IMR-90 (cell line): ENCODE measurements at places on chromosomes 4 and X.
A peak's percentile ranks its signal among the peaks of the same experiment; 100 is the strongest.

- no peak for DNase-seq
Observed at GRCh38 chr4:64614276-64614675, 205.0 kb upstream of the TECRL start.

DNA sequence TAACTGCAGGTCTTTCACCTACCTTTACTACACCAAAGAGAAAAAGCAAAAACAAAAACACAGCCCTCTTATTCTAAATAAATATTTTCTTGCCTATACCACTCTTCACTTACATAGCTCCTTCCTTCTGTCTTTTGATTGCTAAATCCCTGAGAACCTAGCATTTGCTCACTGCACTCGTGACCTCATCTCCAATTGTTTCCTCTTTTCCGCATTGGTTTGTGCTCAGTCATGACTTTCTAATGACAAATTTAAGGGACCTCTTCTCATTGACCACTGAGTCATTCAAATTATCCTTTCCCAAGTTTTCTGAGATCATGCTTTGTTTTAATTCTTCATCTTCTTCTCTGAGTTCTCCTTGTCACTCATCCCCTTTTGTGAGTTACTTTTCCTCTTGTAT is 1697.1 kb downstream of the STIM2 start:
- peak; percentile 77 for DNase-seq

DNA sequence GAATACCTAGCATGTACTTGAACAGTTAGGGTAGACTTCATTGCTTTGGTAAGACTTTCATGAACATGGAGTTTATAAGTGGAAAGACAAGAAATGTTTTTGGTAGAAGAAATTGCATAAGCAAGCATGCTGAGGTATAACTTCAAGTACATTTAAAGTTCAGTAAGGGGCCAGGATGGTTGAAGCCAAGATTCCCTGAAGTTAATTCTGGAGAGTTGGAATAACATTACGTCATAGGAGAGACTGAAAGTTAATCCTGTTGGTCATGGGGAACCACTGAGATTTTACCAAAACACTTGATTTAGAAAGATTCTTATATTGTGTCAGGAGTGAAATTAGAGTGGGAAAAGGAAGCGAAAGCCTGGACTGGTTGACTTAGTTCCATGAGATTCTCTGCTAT is 767.5 kb upstream of the MAGEB2 start:
- peak; percentile 15 for DNase-seq

GRCh38 chr4:88144866-88145300 is 13.6 kb downstream of the ABCG2 start:
- DNase-seq, result no peak

DNA sequence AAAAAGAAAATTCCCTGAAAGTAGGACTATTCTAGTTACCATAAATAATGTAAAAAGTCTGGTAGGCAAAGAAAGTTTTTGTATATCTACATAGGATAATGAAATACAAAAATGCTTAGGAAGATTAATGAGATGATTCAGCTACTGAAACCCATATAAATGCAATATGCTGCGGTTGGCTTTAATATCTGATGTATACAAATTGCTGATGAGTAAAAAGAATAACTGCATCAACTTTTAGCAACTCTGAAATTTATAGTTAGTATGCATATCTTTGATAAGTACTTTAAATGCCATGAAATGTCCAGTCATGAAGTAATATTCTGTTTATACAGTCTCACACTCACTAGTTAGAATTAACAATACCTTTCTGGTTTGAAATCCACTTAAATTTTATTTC is 404.8 kb downstream of the TLL1 start:
- DNase-seq, result no peak

DNA sequence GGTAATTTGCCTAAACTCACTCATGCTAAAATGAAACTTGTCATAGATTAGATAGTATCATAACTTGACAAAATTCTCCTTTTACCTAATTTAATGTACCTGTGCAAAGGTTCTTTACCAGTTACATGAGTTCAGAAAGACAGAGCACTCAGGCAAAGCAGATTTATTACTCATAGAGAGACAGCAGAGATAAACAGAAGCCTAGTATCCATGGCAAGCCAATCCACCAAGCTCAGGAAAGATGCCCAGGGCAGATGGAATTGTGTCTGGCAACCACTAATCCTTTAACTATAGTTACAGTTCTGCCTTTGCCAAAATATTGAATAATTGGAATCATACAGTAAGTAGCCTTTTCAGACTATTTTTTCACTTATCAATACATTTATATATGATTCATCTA is 826.2 kb downstream of the TECRL start:
- no peak for DNase-seq

- DNase-seq, result peak; percentile 95
Observed at GRCh38 chr4:1939664-1940509, 68.7 kb downstream of the NSD2 start.

DNA sequence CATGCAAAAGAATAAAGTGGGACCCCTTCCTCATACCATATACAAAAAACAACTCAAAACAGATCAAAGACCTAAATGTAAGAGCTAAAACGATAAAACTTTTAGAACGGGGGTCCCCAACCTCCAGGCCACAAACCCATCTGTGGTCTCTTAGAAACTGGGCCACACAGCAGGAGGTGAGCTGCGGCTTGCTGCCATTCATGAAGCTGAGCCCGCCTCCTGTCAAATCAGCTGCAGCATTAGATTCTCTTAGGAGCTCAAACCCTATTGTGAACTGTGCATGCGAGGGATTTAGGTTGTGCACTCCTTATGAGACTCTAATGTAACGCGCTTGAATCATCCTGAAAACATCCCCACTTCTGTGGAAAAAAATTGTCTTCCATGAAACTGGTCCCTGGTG is 7.0 kb upstream of the GATA1 start:
- DNase-seq, result no peak

DNA sequence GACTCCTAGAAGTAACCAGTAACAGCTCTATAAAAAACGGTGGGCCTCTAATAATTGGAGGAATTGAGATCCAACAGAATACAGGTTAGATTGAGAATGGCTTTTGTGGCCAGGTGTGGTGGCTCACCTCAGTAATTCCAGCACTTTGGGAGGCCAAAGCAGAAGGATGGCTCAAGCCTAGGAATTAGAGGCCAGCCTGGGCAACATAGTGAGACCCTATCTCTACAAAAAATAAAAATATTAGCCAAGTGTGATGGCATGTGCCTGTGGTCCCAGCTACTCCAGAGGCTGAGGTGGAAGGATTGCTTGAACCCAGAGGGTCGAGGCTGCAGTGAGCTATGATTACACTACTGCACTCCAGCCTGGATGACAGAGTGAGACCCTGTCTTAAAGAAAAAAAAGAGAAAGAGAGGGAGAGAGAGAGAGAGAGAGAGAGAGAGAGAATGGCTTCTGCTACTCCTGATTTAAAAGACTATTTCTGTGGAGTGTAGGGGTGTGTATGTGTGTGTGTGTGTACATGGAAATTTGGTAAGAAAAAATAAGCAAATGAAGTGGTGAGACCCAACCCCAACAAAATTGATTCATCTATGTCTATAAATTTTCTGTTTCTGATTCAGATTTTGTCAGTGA is 89.3 kb downstream of the FRMPD4 start:
- DNase-seq, result no peak

DNA sequence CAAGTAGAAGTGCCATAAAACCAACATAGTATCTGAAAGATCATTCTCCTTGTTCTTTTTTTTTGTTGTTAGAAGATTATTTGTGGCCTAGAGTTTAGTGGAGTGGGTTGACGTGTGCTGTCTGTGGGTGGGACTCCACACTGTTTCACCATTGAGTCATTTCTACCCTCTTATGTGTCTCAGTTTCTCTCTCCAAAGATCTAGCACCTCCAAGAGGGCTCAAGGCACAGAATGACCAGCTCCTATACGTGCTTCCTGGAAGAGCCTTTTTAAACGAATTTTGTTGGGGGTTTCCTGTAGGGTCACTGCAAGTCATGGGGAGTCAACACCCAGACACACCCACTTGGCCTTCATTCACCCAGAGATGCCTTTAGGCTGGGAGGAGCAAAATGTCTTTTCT is 150.1 kb downstream of the KLF8 start:
- DNase-seq, result no peak

- DNase-seq, result no peak
Observed at GRCh38 chrX:32847921-32848320, 363.4 kb downstream of the DMD start.

DNA sequence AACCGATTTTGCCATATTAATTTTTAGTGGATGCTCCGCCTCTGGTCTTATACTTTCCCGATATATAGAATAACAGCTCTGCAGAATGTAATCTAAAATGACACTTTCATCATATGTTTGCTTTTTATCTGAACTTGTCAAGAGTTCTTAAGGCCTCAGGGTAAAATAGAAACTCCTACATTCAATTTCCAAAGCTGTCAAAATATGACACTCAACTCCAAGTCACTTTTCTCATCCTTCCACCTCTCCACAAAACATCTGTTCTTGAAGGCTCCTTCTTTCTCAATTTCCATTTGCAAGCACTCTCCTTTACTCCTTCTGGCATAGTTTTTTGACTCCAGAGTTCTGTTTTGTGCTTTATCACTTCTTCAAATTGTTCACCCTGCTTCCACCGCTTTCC is 242.2 kb downstream of the PDGFC start:
- no peak for DNase-seq

- DNase-seq, result no peak
Observed at GRCh38 chrX:135556055-135556454, 35.6 kb downstream of the INTS6L start.

GRCh38 chrX:72735561-72735960 is 21.5 kb upstream of the PHKA1 start:
- DNase-seq, result peak; percentile 6

GRCh38 chr4:168098248-168098717 is 5.9 kb downstream of the ANXA10 start:
- peak; percentile 62 for DNase-seq

GRCh38 chrX:10142041-10142599 is 14.7 kb upstream of the CLCN4 start:
- no peak for DNase-seq

DNA sequence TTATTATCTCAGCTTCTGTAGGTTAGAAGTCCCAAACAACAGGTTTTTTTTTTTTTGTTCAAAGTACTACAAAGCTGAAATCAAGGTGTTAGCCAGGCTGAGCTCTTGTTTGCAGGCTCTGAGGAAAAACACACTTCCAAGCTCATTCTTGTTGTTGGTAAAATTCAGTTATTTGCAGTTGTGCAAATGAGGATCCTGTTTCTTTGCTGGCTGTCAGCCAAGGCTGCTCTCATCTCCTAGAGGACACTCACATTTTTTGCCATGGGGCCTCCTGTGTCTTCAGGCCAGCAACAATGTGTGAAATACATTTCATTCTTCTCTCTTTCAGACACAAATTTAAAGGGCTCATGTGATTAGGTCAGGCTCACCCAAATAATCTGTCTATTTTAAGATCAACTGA is 60.3 kb upstream of the HSD17B10 start:
- peak; percentile 29 for DNase-seq

- DNase-seq, result no peak
Observed at GRCh38 chr4:123345137-123345934, 51.3 kb upstream of the SPRY1 start.

GRCh38 chr4:182141061-182141460 is 102.1 kb upstream of the TENM3 start:
- DNase-seq, result no peak

GRCh38 chr4:18041114-18041513 is 19.6 kb upstream of the LCORL start:
- DNase-seq, result no peak

GRCh38 chr4:54093324-54094240 is 6.4 kb upstream of the GSX2 start:
- DNase-seq, result no peak

GRCh38 chr4:65502131-65502701 is 168.1 kb downstream of the EPHA5 start:
- peak; percentile 4 for DNase-seq

DNA sequence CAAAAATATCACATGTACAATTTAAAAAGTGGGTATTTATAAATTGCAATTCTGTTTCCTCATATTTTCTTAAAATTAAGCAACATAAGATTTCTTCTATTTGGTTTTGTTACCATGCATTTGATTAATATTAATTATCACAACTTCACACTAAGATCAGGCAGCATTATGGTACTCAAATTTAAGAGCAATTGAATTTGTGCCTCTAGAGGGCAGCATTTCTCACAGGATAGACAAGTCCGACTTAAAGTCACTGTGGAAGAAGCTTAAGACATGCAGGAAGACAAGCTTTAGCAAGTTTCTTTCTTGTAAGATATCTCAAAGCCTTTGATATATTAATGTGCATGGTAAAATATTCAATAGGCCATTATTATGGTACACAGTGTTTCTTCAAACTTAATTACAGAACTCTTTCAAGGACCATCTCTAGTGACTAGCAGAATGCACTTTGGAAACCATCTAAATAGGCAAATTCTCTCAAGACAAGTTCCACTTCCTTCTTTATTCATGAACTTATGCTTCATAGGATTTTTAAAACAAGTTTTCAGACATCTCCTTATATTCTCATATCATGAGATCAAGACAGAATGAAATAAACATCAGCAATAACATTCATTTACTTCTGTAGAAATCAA is 35.0 kb downstream of the FBXW7 start:
- peak; percentile 93 for DNase-seq

DNA sequence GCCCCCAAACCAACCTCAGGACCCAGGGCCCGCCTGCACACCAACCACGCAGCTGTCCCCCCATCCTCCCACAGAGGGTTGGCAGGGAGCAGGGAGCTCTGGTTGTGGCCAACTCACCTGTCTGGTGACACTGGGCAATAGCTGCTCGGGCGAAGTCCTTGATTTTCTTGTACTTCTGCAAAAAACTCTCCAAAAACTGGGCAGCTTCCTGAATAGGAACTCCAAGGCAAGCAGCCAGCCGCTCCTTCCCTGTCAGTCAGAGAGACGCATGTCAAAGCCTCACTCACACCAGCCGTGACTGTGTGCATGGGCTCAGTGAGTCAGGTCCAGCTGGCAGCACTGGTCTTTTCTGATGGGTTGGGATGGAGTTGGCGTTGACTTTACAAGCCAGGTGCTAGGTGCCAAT is 26.4 kb downstream of the NAT8L start:
- no peak for DNase-seq

- DNase-seq, result peak; percentile 88
Observed at GRCh38 chr4:163697121-163697520, 202.6 kb downstream of the TMA16 start.

DNA sequence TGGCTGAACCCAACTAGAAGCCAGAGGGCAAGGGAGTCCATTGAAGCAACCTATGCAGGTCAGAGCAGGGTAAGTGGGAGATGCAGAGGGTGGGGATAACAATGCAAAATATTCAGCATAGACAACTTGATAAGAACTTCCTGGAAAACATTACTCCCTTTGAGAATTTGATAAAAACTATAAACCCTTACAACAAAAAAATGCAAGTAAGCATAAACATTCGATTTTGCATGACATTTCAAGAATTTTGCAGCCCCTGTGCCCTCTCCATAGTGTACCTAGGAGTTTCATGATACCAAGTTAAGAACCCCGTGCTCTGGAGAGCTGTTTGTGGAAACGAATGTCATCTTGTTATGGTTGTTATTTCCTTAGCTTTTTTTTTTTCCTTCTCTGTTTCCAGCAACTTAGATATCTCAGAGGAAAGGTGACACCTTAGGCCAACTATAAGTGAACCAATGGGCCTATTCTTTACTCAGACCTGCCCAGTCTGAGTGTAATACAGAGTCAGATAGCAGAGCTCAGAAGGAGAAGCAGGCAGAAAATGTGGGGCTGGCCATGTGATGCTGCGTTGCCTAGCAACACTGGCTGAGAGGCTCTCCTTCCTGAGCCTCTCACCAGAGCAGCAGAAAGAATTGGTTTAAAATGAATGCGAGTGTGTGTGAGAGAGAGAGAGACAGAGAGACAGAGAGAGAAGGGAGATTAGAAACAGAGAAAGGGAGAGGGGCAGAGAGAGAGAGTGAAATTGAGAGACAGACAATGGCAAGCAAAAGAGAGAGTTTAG is 36.7 kb upstream of the GABRQ start:
- DNase-seq, result no peak

- no peak for DNase-seq
Observed at GRCh38 chrX:45233531-45233930, 32.9 kb upstream of the DIPK2B start.
